NCI-H2227 treated with DMSO at 0.1 percent for 48 hours (cell line): ENCODE measurements at places on chromosomes 12 and 14.
A peak's percentile ranks its signal among the peaks of the same experiment; 100 is the strongest.

DNA sequence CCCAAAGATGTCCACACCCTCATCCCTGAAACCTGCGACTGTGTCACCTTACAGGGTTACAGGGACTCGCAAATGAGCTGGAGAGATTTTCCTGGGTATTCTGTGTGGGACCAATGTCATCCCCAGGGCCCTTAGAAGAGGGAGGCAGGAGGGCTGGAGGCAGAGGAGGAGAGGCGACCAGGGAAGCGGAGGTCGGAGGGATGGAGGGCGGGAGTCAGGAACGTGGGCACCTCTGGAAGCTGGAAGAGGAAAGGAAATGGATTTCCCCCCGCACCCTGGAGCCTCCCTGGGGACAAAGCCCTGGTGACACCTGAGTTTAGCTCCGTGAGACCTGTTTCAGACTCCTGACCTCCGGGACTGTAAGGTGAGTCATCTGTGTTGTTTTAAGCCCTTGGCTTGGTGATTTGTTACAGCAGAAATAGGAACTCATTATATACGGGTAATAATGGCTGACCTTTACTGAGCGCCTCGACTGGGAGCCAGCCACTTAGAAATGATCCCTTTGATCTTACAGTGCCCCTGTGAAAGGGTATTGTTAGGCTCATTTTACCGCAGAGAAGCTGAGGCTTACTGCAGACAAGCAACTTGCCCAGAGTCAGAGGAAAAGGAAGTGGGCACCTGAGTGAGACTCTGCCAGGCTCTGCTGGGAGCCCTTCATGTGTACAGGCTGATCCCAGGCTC is 29.3 kb upstream of the FZD10 start:
- no peak for DNase-seq

GRCh38 chr12:109109746-109110350 is 6.5 kb upstream of the ACACB start:
- DNase-seq, result no peak

GRCh38 chr14:99062772-99063418 is 209.1 kb downstream of the BCL11B start:
- DNase-seq, result no peak

GRCh38 chr12:51460519-51460918 is 35.9 kb downstream of the SLC4A8 start:
- DNase-seq, result no peak

- no peak for DNase-seq
Observed at GRCh38 chr12:124369827-124370378, 75.0 kb downstream of the RFLNA start.

GRCh38 chr12:85784096-85784720 is 52.0 kb downstream of the RASSF9 start:
- no peak for DNase-seq

- no peak for DNase-seq
Observed at GRCh38 chr12:57899010-57899662, 42.2 kb upstream of the ATP23 start.

- no peak for DNase-seq
Observed at GRCh38 chr12:110137786-110138185, 13.6 kb downstream of the IFT81 start.

GRCh38 chr12:100463661-100464060 is 10.0 kb upstream of the NR1H4 start:
- peak; percentile 77 for DNase-seq

DNA sequence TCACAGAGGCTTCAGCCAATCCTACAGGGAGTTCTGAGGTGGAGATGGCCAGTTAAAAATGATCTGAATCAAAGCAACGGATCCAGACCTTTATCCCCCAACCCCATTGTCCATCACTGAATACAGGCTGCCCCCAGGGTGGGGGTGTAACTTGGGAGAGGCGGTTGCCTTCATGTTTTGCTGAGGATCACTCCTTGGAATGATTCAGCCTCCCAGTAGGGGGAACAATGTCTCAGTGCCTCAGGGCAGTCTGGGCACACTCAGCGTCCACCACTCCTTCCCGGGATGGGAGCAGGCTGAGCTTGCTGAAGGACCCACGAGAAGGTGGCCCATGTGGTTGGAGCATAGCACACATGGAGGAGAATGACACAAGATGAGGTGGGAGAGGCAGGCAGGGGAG is 60.2 kb downstream of the RFX4 start:
- no peak for DNase-seq

DNA sequence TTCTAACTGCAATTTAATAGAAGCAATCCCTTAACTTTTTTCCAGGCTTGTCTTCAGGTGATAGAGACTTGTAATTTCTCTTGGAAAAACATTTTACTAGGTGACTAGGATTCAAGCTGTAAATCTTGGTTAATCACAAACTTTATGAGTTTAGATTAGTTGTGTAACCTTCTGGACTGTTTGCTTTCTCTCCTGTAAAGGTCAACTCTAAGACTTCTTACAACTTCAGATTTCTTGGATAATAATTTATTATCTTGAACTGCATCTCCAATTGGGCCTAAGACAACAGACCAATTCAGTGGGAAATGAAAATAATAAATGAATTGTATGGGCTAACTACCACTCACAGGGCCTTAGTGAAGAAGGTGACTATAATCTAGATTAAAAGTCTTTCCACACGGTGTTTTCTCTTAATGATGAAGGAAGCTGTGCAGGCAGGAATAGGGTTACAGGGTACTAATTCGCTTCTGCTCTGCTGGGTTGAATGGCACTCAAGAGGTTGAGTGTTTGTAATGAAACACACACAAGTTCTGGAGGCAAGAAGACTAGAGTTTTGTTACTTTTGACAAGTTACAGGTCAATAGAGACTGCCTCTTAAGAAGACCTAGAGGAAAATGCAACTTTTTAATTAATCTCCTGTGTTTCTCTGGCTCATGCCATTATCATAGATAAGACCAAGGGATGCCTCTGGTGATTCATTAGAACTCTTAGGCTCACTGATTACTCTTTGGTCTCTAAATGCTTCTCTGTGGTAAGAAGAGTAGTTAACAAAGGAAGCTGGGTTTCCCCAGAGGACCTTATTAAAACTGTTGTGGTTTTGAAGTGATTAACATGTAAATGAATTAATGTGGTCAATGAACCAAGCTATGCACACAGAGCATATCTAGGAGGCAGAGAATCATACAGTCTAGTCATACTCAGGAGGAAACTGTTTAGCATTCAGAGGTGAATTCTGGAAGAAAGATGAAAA is 30.0 kb upstream of the OR4E1 start:
- DNase-seq, result no peak

DNA sequence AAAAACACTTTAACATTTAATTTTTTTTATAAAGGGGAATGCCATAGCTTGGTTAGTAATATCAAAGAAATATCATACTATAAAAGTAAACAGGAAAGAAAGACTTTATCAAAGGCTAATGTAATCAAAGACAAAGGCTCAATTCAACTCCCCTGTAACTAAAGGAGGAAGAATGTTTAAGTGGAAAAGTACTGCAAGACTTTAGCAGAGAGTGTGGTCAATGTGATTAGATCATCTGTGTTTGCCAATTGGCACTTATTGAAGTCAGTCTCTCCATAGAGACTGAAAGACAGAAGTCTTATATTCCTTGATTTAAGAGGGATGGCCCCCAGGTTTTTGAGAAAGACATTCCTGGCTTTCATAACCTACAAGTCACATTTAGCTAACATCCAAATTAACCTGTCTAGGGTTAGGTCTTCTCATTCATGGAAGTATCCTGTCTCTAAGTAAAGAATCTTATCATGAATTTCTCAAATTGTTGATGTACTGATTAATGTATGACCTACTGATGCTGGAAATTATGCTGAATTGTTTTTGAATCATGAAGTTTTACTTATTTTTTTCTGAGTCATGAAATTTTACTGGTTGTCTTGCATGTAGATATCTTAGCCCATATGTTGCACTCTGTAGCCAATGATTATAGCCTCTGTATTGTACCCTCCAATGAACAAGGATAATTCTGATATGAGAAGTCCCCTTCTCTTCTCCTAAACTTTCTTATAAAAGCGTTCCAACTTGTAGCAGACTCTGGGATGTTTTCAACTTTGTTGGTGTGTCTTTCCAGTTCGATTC is 65.4 kb downstream of the ATXN7L3B start:
- DNase-seq, result no peak

- DNase-seq, result no peak
Observed at GRCh38 chr12:7207866-7208625, 18.6 kb downstream of the PEX5 start.

GRCh38 chr12:43856972-43857371 is 21.1 kb downstream of the TMEM117 start:
- DNase-seq, result no peak

DNA sequence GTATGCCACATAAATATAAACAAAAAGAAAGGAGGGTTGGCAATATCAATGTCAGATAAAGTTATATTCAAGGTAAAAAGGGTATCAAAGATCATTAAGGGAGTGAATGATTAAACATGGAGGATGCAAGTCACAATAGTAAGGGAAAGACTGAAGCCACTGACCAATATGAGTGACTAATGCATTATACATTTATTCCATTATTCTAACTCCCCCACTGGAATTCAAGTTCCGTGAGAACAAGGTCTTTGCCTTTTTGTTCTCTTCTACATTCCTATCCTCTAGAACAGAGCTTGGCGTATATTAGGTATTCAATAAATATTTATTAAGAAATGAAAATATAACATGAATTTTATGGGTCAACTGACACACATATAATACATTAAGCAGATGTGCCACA is 30.7 kb downstream of the MAP4K5 start:
- no peak for DNase-seq

DNA sequence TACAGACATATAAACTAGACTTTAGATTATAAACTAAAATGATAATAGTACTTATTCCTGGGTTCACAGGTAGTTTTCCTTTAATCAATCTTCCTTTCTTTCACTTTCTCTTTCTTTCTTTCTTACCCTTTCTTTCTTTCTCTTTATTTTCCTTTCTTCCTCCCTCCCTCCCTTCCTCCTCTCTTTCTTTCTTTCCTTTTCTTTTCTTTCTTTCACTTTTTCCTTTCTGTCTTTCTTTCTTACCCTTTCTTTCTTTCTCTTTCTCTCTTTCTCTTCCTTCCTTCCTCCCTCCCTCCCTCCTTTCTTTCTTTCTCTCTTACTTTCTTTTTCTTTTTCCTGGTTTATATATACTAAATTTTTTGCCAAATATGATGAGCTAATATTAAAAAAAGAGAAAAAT is 61.5 kb downstream of the CMKLR1 start:
- no peak for DNase-seq

DNA sequence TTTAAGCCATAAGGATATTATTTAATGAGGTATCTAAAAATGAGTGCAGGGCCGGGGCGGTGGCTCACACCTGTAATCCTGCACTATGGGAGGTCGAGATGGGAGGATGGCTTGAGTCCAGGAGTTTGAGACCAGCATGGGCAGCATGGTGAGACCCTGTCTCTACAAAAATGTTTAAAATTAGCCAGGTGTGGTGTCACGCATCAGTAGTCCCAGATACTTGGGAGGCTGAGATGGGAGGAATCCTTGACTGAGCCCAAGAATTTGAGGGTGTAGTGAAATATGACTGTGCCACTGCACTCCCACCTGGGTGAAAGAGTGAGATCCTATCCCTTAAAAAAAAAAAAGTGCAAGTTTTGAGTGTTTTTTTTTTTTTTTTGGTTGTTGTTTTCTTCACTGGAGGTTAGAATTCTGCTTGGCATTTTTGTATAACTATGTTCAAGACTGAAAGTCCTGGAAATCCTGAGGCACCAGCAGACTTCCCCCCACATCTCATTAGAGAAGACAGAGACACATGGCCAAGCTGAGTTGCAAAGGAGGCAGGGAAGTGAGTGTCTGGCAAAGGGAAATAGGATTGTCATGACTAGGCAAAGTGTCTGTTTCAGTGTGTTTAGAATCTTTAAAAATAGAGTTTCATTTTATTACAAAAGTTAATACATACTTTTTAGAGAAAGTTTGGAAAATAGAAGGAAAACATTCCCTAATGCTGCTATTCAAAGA is 53.5 kb upstream of the DUSP6 start:
- DNase-seq, result no peak

- no peak for DNase-seq
Observed at GRCh38 chr12:50960130-50960529, 7.8 kb downstream of the HIGD1C start.

DNA sequence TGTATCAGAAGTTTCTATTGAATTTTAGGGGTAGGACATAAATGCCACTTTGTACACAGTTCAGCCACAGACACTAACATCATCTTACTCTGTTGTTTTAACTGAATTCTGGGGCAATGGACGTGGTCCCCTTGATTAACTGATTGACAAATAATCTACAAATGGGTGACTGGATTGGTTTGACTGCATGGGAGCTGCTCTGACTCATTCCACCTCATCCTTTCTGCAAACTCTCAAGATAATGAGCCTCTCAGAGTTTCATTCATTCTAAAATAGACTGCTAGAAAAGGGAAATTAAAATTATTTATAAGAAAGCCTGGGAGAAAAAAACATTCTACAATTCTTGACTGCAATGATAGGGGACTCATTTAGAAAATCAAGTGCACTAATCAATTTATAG is 570.4 kb upstream of the SEL1L start:
- no peak for DNase-seq

DNA sequence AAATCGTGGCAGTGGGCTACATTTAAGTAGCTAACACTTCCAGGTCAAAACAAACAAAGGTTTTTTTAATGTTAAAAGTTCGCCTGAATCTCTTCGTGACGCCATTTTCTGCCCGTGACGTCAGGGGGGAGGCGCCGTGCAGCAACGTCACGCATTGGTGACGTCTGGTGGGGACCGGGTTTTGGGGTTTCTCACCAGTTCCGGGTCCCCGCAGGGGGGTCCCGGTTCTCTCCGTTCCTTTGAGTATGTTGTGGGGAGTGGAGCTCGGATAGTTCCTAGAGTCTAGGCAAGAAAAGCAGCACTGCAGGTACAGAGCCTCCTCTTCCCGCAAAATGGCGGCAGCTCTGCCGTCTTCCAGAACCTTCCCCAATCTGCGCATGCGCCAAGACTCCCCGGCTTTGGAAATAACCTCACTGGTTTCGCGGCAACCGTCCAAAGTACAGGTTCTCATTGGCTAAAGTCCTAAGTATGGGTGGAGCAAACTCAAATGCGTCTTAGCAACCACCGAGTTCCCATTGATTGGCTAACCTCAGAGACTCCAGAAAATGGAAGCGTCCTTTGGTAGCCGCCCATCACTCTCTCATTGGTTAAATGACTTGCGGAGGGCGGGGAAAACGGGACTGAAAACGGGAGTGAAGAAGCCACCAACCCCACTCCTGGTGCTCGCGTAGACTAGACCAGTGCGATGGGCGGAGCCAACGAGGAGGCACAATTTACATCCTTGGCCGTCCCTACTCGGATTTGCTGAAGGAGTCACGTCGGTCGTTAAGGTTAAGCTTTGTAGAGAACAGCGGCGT is at the start of gene RBM23:
Gene RBM23, minus strand, starts transcription at position 346 of the 797 bp plus-strand sequence.
- DNase-seq, result peak; percentile 99
